Activated naive CD4-positive, alpha-beta T cell treated with Interleukin-2 at 50 U/mL for 16 hours (primary cell): ENCODE measurements at places on chromosomes 7 and 10.

GRCh38 chr7:13540429-13540828, 449.0 kb downstream of the ETV1 start:
- DNase-seq = no peak

GRCh38 chr7:5001911-5002310, 42.9 kb upstream of the MMD2 start:
- DNase-seq = no peak

DNA sequence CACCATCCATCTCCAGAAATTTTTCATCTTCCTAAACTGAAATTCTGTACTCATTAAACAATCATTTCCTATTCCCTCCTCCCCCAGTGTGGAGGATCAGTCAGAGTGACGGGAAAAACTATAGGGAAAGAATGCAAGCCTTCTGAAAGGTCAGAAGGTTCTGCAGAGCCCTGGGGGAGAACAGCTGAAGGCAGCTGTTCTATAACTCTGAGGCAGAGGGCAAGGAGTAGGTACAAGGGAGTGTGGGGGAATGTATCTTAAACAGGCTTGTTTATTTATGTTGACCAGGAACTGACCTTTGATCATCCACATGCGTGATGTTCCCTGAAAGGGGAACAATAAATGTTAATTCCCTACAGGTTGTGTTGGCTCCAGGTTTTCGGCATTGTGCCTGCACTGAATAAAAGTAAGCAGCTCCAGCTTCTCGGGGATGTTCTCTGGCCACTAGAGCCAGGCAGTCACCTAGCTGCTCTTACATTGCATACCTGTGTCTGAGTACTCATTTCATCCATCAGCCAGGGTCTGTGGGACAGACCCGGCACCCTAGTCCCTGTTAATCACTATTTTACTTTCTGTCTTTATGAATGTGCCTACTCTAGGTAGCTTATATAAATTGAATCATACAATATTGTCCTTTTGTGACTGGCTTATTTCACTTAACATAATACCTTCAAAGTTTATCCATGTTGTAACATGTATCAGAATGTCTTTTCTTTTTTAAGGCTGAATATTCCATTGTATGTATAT, 5.8 kb downstream of the IFIT1 start:
- no peak for DNase-seq

- DNase-seq = no peak
Measured at GRCh38 chr7:88109612-88110011, 110.2 kb downstream of the SRI start.

DNA sequence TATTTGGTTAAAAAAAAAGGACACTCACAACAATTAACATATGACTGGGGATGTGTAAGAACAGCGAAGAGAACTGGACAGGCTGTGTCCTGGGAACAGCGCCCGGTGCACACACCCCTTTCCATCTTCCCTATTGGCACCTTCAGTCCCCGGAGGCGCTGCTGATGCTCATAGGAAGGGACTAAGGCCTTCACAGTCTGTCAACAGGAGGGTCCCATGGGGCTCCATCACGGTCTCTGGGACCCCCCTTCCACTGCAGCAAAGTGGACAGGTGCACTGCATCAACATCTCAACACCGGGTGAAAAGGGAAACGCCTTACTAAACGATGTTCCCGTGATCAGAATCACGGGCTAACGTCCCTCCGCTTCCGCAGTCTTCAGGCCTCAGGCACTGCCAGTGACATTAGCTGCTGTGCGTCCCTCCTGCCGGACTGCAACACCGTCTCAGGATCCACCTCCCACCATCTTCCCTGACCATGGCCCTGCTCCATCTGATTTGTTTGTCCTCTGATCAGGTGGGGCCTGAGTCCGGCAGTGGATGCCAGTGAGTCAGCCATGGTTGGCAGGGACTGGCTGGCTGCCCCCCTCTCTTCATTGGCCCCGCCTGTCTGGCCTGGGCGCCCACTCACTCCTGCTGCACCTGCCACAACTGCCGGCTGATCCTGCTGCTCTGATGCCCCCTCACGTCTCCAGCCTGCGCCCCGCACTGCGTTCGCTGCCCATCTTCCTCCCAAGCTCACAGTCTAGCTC, 614.7 kb downstream of the DNAJB6 start:
- no peak for DNase-seq

GRCh38 chr10:131396121-131397050, 84.9 kb upstream of the TCERG1L start:
- no peak for DNase-seq

DNA sequence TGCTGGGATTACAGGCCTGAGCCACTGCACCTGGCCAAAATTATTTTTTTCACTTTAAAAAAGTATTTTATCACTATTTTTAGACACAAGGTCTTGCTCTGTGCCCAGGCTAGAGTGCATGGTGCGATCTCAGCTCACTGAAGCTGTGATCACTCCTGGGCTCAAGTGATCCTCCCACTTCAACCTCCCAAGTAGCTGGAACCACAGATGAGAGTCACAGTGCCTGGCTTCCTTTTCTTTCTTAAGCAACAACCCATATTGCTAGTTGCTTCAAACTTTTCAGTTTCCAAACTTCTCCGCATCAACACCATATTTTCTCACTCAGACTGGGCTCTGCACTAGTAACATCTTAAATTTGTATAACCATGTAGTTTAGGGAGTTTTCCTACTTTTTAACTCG, 9.5 kb upstream of the SMC3 start:
- DNase-seq = no peak

GRCh38 chr7:157622000-157622399, 285.2 kb downstream of the DNAJB6 start:
- DNase-seq = no peak
